GM06990 (cell line): ENCODE measurements at places on chromosomes 5 and 9.

DNA sequence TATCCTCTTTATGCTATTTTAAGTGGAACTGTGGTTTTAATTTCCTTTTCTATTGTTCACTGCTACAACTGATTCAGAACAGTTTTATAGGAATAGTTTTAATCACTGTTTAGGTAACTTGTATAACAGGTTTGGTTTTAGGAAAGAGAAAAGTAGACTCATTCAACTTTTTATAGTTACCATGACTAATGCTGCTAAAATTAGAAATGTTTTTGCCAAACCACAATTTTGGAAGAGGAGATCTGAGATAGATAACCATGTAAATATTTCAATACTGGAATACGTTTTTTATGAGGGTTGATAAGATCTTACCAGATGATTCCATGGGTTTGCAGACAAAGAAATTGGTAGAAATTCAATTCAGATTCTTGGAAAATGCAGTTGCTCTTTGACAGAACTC lies 404.6 kb upstream of the ARRDC3 start:
- DNase-seq, result no peak

DNA sequence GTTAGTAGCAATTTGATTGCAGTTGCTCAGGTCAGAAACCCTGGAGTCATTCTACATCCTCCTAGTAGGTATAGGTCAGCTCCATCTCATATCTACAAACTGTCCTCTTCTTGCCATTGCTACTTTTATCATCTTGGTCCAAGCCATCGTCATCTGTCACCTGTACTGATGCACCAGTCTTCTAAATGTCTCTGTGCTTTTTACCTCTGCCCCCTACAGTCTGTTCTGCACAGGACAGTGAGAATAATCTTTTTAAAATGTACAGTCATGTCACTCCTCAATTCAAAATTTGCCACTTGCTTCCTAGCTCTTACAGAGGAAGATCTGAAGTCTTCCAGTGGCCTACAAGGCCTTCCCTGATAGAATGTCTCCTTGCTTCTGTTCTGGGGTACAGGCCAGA lies 6.8 kb downstream of the NNT start:
- no peak for DNase-seq

DNA sequence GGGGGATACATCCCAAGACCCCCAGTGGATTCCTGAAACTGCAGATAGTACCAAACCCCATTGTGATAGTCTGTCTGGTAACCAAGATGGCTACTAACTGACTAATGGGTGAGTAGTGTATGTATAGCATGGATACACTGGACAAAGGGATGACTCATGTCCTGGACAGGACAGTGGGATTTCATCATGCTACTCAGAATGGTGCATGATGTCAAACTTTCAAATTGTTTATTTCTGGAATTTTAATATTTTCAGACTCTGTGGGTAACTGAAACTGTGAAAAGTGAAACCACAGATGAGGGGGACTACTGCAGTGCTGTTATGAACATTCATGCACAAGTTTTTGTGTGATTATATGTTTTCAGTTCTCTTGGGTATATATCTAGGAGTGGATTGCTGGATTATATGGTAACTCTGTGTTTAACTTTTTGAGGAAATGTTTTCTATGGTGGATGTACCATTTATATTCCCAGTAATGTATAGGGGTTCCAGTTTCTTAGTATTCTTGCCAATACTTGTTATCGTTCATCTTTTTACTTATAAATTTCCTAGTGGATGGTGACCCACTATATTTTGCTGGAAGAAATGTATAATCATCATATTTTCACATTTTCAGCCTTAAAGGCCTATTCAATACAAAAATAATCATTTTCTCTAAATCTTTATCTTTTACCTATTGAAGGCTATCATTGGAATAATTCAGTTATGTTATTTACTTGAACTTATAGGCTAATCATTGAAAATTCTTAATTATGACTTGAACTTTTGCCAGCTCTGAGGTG lies 140.9 kb downstream of the NR3C1 start:
- peak; percentile 41 for DNase-seq

- DNase-seq, result no peak
These were observed 104.9 kb downstream of the PIK3R1 start for GRCh38 chr5:68320413-68320986.

DNA sequence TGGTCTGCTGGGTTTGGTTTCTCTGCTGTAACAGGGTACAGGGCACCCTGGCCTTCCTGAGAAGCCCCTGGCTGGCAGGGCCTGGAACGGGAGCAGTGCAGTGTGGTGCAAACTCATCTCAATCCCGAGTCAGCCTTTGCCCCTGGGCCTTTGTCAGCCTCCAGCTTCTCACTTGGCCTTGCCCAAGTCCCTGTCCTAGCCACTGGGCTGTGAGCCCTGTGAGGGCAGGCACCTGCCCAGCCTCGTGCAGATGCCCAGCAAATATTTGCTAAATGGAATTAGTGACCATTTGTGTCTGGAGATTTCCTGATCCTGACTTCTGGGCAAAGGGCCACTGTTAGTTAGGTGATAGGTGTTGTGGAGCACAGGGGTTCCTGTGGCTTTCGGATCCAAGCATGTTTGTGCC lies 13.0 kb downstream of the RGS3 start:
- DNase-seq, result no peak

DNA sequence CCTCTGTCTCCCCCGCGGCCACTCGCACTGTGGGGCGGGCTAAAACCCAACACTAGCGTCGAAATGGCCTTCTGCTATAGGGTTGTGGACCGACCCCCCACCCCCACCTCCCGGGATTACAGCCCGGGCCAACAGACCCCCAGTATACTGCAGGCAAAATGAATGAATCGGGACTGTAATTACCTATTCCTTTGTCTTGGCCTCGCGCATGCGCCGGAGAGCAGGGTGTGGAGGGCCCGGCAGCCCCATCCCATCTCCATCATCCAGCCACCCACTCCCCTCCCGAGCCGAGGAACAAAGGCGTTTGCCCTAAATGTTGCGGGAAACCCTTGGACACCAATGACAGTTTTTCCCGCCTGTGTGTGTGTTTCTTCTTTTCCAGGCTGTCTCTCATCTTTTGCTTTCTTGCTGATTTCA lies 1.6 kb downstream of the BASP1 start:
- DNase-seq, result peak; percentile 61

- DNase-seq, result no peak
These were observed 114.7 kb upstream of the GDNF start for GRCh38 chr5:37954561-37954960.

DNA sequence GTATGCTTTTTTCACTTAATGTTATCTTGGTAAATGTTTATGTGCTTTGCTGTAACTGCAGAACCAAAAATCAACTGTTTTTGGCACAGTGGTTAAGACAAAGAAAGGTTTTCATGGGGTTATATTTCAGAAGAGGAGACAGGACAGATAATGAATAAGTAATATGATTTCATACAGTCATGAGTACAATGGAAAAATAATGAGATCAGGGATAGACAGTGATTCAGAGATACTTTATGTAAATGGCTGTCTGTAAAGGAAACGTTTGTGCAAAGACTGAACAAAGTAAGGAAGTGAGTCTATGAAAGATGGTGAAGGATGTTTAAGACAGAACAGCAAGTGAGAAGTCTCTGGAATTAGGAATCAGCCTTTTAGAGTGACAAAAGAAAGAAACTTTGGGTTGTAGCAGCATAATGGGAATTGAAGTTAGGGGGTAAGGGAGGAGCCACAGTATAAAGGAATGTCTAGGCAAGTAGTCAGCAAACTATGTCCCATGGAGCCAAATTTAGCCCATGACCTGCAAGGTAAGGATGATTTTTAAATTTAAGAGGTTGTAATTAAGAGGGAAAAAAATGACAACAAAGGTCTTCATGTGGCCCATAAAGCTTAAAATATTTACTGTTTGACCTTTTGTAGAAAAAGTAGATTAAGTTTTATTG lies 55.0 kb downstream of the TNPO1 start:
- no peak for DNase-seq

DNA sequence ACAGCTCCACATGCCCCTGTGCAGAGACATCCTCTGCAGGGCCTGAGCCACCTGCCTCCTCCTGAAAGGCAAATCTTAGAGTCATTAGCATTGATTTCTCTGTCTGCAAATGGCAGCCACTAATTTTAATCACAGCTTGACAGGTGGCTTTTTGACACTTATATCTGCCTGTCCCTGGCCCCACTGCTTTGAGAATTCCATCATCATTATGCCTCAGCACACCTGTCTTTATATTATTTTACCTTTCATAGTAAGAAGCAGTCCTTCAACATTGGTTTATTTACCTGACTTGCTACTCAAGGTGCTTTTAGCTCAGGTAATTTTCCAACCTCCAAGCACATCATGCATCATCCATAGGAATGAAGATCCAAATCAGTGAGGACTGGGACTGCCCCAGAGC lies 451.3 kb downstream of the MTRR start:
- DNase-seq, result no peak

DNA sequence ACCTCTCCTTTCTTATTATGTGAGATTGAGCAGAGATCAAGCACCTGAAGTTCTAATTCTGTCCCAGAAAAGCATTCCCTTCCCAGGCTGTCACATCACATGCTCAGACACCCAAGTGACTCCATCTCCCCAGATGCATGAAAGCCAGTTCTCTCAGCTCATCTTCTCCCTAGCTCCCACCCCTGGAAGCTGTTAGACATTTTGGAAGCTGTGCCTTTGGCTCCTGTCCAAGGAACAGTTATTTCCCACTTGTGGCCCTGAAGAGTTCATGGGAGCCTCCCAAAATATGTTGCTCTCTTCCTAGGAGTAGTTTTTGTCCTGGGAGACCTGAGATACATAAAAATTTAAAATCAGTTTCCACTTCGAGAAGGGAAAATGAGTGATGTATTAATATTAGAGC lies 161.4 kb upstream of the GAS1 start:
- DNase-seq, result no peak

DNA sequence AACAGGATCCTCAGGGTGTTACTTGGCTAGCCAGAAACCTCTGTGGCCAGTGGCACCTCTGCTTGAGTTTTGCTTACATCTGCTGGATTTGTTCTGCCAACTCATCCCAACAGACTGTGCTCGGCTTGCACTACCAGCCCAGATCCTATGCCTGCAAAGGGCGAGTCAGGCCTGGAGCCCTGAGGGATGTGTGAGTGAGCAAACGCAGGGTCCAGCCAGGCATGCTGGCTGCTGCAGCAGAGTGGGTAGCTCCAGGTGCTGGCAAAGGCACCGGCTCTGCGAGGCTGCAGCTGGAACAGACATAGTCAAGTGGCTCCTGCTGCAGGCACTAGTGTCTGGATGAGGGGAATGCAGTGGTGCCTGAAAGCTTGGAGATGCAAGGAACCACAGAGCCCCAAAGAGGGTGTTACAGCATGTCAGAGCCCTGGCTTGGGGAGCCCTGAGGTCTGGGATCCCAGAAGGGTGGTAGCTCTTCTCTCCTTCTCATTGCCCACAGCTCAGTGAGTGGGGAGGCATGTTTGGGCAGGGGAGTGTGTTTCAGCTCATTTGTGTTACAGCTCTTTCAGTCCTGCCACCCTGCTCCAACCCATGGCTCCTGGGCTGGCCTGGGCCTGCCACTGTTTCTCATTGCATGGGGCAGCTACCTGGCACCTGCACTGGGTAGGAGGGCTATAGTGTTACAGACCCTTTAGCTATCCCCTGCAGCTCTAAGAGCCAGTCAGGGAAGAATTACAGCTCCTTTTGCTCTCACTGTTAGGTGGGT lies 332.6 kb downstream of the TAF11L14 start:
- DNase-seq, result no peak

DNA sequence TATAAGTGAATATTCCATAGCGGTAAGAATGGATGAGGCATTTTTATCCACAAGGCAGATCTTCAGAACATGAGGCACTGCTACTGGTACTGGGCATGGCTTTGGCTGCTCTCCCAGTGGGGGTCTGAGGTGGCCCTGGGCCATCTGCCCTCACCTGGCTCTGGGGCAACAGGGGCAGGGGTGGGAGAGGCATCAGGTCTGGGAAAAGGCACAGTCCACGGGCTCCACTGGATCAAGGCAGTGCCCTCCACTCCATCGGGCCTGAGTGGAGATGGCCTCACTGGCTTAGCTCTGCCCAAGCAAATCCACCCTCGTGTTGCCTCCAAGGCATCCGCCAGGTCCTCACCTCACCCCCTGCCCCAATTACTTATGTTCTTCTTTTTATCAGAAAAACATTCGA lies 10.9 kb upstream of the NKD2 start:
- no peak for DNase-seq

DNA sequence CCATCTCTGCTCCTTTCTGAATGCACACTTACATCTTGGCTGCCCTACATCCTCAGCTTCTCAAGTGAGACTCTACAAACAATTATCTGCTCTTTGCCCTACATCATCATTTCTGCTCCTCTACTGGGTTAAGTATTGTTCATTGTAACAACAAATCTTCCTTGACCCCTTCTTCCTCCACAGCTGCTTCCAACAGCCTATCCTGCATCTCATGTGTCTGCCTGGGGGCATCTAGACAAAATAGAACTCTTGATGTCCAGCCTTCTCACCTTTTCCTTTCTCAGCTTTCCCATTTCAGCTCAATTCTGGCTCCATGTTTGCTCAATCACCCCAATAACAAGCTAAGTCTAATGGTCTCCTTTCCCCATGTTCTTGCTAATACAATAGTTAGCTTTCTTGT lies 509.8 kb downstream of the DIRAS2 start:
- DNase-seq, result no peak

- DNase-seq, result no peak
These were observed 21.5 kb upstream of the DELE1 start for GRCh38 chr5:141902015-141902814.

- DNase-seq, result peak; percentile 81
These were observed 1.2 kb upstream of the SQSTM1 start for GRCh38 chr5:179819296-179820126.

GRCh38 chr5:176664886-176665285 lies 17.6 kb downstream of the TSPAN17 start:
- DNase-seq, result no peak

GRCh38 chr5:126597156-126597555 lies 2.1 kb upstream of the ALDH7A1 start:
- DNase-seq, result no peak

DNA sequence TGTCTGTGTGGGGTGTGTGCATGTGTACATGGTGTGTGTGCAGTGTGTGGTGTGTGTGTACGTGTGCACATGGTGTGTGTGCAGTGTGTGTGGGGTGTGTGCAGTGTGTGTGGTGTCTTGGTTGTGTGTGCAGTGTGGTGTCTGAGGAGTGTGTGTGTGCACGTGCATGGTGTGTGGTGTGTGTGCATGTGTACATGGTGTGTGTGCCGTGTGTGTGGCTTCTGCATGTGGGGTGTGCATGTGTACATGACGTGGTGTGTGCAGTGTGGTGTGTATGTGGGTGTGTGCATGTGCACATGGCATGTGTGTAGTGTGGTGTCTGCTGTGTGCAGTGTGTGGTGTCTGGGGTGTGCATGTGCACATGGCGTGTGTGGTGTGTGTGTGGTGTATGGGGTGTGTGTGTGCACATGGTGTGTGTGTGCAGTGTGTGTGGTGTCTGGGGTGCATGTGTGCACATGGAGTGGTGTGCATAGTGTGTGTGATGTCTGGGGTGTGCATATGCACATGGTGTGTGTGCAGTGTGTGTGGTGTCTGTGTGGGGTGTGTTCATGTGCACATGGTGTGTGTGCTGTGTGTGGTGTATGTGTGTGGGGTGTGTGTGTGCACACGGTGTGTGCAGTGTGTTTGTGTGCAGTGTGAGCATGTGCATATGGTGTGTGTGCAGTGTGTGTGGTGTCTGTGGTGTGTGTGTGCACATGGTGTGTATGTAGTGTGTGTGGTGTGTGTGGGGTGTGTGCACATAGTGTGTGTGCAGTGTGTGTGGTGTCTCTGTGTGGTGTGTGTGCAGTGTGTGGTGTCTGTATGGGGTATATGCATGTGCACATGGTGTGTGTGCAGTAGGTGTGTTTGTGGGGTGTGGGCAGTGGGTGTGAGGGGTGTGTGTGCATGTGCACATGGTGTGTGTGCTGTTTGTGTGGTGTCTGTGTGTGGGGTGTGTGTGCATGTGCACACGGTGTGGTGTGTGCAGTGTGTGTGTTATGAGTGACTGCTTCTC lies 40.6 kb upstream of the ZNG1F start:
- peak; percentile 48 for DNase-seq

- DNase-seq, result no peak
These were observed 461.3 kb downstream of the ENC1 start for GRCh38 chr5:74179179-74179578.
